Activated T-cell treated with anti-CD3 and anti-CD28 coated beads for 48 hours (primary cell): ENCODE measurements at places on chromosomes 6 and 20.

DNA sequence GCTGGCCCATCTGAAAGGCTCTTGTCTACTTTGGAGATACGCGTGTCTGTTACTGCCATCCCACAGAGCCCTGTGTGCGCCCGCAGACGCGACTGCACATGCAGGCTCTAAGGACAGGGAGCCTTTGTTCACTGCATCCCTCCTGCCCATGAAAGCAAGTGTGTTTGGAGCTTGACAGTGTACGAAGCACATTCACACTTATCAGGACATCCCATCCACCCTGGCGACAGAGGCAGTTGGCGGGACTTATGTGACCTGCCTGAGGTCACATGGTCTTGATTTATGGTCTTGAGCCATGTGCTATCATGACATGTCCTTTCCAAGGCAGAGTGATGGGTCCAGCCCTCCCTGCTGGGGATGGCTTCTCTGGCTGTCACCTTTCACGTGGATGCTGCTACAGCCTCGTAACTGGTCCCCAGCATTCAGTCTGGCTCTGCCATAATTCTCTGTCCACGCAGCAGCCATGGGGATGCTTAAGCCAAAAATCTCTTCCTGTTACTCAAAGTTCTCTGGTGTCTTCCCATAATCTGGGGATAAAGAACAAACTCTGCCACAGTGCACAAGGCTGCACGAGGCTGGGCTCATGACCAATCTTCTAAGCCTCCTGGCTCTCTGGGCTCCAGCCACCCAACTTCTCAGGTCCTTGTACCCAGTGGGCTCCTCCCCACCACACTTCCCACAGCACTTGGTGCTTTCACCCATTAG lies 36.3 kb upstream of the FAM83D start:
- DNase-seq: no peak

DNA sequence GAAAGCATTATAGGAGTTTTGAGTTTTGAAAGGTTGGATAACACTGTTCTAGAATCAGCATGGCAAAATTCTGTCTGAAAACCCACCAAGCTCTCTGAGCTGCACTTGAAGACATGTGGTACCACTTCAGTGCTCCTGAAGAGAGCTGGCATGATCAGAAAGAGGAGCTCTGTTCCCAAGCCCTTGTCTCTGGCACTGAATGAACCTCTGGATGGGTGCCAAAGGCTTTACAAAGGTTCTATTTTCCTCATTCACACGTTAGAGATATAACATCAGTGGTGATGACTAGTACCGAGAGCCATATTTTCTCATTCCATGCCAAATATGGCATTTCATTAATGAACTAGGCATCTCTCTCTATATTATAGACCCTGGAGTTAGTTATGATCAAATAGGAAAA lies 301.8 kb upstream of the ID4 start:
- DNase-seq: no peak

DNA sequence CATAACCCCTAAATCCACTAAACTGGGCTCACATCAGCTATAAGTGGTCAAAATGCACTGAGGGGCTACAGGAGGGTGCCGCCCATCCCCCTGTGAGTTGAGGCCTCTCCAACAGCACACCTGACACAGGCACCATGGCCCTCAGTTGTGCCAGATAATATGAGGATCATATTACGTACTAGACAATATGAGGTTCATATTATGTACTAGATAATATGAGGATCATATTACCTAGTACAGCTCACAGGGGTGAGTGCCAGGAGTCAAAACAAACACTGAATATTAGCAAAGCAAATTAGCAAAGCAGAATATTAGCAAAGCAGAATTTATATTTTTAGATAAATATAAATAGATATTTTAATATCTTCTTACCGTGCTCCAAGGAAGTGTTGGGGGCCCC lies 35.3 kb downstream of the CD24 start:
- DNase-seq: no peak

DNA sequence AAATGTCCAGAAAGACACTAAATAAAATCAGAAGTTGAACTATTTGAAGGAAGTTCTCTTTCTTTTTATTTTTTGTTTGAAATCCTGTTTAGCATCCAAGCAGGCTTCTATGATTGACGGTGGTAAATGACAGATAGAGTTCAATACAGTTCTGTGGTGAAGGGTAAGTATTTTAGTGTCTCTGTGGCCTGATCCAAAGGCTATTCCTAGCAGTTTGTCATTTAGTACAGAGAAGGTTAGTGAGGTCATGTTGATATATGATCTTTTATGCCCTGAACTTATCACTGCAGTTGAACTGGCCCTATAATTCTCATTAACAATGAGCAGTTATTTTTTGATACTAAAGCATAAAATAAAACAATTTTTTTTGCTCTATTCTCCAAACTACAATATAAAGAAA lies 144.7 kb upstream of the HDAC2 start:
- DNase-seq: no peak

DNA sequence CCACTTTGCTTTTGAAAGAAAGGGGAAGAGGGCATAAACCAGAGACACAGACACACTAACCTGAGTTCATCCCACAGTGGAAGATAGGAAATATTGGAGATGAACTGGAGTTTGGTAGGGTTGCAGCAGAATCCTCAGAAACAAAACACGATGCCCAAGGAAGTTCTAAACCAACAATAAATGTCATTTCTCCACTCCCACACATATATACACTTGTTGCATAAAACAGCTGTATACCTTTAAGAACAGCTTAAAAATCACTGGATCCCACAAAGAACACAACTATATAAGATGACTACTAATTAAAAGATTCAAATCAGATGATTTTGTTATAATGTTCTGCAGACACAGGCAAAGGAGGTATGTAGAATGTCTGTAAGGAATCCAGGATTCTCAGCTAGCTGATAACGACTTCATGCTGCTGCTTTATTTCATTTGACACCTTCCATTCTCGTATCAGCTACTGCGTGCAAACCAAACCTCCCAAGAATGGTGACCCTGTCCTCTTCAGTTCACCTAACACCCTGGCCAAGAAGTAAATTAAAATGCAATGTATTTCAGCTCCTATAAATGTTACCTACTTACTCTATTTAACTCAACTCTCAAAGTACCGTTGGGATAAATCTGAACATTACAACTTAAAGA lies 14.3 kb downstream of the KIF13A start:
- no peak for DNase-seq

DNA sequence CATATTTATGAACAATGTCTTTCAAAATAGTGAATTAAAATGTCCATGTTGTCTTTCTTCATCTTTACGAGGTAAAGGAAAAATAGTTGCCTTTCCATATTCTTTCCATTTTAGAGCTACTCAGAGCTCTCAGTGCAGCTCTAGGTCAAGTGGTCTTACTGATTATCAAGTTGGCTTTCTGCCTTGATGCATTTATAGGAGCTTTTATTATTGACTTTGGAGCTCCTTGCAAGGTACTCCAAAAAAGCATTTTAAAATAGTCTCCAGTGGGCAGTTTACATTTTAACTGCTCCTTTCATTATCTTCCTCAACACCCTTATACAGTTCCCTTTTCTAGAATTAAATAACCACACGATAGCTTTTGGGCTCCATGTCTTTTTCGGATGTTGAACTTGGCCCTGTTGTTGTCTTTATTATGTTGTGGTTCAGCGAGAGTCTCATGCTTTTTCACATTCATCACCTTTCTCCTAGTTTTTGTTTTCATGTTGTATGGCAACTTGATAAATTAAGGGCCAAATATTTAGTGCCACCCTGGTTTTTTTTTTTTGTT lies 122.9 kb downstream of the CLIC5 start:
- no peak for DNase-seq

GRCh38 chr20:38975539-38976120 lies 13.5 kb downstream of the DHX35 start:
- DNase-seq: no peak

DNA sequence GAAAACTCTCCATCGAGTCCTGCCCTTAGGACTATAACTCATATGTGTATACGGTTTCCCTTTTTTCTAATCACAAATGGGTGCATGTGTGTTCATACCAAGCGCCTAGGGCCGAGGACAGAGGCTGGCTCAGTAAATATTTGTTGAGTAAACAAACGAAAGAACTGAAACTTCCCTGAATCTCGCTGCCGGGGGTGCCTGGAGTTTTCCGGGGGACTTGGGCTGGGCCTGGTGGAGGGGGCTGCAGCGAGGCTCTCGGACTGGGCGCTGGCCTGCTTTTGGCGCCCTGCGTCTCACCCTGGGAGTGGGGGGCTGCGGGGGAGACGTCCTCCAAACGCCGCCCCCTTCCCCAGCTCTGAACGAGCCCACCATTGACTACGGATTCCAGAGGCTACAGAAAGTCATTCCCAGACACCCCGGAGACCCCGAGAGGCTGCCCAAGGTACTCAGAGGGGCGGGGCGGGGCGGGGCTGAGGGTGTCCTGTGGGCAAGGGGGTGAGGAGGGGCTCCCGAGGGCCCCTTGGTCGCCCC lies 49.0 kb downstream of the CPXM1 start:
- no peak for DNase-seq

DNA sequence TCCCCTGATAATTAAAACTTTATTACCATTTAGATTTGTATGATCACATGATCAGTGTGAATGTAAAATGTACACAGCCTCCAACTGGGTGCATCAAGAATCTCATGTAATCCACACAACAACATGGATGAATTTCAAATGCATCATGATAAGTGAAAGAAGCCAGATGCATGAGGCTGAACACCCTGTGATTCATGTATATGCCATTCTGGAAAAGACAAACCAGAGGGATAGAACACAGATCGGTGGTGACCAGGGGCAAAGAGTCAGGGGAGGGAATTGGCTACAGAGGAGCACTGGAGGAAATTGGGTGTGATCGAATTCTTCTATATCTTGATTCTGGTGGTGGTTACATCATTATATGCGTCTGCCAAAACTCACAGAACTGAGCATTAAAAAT lies 170.7 kb upstream of the SLC24A3 start:
- DNase-seq: no peak

DNA sequence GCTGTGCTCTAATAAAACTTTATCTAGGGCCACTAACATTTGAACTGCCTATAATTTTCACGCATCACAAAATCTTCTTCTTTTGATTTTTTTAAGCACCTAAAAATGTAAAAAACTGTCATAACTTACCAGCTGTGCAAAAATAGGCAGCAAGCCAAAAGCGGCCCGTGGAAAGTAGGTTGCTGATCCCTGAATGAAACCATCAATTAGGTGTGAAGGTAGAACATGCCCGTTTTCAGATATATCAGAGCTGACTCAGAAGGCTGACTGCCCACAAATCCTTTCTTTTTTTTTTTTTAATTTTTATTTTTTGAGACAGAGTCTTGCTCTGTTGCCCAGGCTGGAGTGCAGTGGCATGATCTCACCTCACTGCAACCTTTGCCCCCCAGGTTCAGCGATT lies 4.9 kb upstream of the IPCEF1 start:
- no peak for DNase-seq

DNA sequence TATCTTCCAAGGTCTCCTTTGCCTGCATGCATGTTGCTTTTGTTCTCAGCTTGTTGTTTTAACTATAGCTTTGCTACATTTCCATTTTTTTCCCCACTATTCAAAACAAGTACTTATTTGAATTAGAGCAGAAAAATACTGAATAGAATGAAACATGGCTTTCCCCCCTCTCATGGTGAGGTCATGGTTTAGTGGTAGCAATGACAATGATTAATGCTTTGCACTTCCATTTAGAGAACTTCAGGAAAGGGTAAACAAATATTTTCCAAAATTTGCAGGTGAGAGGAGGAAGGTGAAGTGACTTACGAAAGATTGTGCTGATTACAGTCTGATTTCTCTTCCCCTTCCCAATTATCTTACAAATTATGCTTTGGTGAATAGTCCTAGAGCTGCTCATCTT lies 47.8 kb upstream of the TRAF3IP2 start:
- DNase-seq: no peak

GRCh38 chr6:104639668-104640067 lies 220.1 kb downstream of the HACE1 start:
- DNase-seq: no peak

- DNase-seq: peak; percentile 78
These were observed 1.4 kb upstream of the TRIM39 start for GRCh38 chr6:30325150-30325872.

DNA sequence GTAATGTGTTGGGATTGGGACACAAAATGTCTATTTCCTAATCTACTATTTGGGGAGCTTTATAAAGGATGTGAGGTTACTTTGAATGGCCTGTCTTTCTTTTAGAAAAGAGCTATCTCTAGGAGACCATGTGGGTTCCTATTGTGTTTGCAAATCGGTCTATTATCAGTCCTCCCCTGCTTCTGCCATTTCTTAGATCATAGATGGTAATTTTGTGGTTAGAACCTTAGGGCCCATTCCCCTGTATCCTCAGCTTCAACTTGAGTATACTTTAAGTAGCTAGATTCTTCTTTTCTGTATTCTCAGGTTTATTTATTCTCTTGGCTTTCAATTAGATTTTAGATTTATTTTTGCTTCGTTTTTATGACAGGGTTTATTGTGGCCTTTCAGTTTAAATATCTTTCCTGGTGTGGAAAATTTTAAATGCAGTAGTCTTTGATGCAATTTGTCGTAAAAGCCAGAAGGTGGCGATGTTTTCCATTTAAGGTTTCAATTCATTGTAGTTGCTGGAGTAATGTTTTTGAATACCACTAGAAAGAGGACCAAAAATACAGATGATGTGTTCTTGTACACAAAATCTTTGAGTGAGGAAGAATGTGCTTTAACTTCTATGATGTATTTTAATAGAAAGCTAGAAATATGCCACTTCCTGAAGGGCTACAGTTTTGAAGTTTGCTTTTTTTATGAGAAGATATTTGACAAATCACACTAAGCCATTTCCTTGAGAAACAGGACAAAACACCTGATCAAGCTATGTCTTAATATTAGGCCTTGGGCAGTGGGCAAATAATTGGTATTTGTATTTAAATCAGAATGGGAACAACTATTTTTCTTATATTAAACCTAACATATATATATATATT lies 20.3 kb downstream of the TBPL1 start:
- DNase-seq: no peak

DNA sequence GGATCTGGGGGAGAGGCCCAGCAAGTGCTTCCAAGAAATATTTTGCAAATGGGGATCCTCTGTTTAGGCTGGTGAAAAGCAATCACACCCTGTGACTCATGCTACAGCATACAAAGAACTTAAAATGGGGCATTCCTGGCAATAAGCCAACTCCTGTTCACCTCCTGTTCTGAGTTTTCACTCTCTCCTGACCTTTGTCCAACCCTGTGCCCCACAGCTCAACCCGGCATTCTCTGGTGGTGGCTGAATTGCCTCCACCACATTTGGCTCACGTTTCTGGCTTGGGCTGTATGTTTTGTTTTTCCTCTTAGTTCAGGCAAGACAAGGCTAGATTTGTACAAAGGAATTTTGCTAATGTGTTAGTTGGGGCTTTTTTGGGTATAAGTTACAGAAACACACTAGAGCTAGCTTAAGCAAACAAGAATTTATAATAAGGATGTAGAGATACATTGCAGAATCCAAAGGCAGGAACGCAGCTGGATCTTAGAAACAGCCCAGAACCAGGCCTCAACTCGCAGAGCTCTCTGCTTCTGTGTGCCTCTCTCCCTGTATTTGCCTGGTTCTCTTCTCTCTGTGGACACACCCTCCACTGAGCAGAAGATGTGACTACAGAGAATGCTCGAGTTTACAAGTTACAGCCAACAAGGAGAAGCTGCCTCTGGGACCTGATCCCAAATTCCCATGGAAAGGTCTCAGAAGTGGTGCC lies 9.4 kb downstream of the ABCC10 start:
- DNase-seq: no peak
